A673 (cell line): ENCODE measurements at places on chromosomes 5 and 9. TPM values are rescaled to one million over a fixed set of nuclear protein-coding genes. Genes with fewer than 3 reads are reported as not detected.

The BNC2 gene
- total RNA-seq, result 0.45 and 0.74 TPM in 2 replicates

The CXXC5 gene
- 56.4 and 57.2 TPM in 2 replicates for total RNA-seq

The AJM1 gene
- total RNA-seq, result 1.8 and 2.0 TPM in 2 replicates

DNA sequence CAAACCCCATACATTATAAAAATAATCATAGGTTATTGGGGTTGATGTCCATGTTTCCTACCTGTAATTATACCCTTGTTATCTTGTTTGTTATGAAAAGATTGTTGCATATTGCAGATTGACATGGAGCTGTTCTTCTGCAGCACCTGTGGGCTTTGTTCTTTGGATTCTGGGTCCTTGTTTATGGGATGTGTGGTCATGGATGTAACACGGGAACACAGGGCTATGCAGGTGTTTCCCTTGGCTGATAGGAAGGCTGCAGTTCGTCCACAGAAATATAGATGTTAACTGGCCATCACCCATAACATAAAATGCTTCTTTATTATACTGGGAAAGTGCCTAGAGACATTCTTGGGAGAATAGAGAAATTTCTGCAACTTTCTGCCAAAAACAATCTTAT, 77.9 kb downstream of the FBXL7 start:
- no peak overlapping the region for H3K27ac ChIP-seq
- no peaks in the 10 kb centered on the region for H3K4me1 ChIP-seq
- no peak for DNase-seq
- no peaks in the 10 kb centered on the region for H3K27me3 ChIP-seq
- H3K36me3 ChIP-seq, result no peaks in the 10 kb centered on the region
- no peak overlapping the region for H3K4me3 ChIP-seq

- H3K36me3 ChIP-seq, result no peaks in the 10 kb centered on the region
- no peaks in the 10 kb centered on the region for H3K27me3 ChIP-seq
- H3K4me1 ChIP-seq, result peaks cover 12% of the 10 kb centered on the region
- H3K4me3 ChIP-seq, result no peak overlapping the region
- no peak overlapping the region for H3K27ac ChIP-seq
- DNase-seq, result no peak
Measured at GRCh38 chr9:4829969-4830368, 37.2 kb downstream of the RCL1 start.

GRCh38 chr5:87405472-87406155, 7.1 kb downstream of the CCNH start:
- H3K36me3 ChIP-seq, result peaks cover 90% of the 10 kb centered on the region
- H3K4me1 ChIP-seq, result no peaks in the 10 kb centered on the region
- H3K27ac ChIP-seq, result no peak overlapping the region
- H3K4me3 ChIP-seq, result no peak overlapping the region
- no peaks in the 10 kb centered on the region for H3K27me3 ChIP-seq

DNA sequence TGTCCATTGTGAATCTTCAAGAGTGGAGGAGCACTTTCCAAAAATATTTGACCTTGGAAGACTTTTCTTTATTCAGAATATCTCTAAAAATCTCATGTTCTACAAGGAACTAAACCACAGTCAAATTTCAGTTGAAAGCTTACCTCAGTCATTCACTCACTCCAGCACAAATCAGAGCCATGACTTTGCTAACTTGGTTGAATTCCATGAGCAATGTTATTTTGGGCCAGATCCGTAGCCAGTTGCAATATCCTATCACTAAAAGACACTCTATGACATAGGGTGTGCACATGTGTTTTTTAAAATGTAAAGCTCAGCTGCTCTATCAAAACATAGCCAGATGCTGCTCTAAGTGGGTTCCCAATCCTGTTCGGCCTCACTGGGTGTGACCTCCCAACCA, 156.1 kb upstream of the ANKRD55 start:
- H3K4me1 ChIP-seq, result no peaks in the 10 kb centered on the region
- no peaks in the 10 kb centered on the region for H3K27me3 ChIP-seq
- DNase-seq, result no peak
- H3K4me3 ChIP-seq, result no peak overlapping the region
- H3K27ac ChIP-seq, result no peak overlapping the region
- no peaks in the 10 kb centered on the region for H3K36me3 ChIP-seq

DNA sequence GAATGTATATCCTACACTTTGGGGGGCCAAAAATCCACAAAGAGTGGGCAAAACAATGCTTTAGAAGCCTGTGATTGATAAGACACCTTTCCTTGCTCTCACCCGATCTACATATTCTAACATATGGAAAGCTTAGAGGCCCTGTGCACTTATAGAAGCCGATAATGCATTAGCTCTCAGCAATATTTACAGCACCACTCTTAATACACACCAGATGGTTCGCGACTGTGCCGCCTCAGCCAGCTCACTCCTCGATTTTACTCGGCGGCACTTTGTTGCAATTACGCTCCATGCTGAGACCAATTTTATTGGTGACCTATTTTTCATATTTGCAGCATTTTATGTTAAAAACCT, 18.8 kb downstream of the NR2F1 start:
- H3K27me3 ChIP-seq, result peaks cover 39% of the 10 kb centered on the region
- H3K36me3 ChIP-seq, result no peaks in the 10 kb centered on the region
- no peak overlapping the region for H3K27ac ChIP-seq
